Activated CD4-positive, alpha-beta memory T cell treated with anti-CD3 and anti-CD28 coated beads for 36 hours (primary cell): ENCODE measurements at places on chromosomes 7 and 10. TPM values are rescaled to one million over a fixed set of nuclear protein-coding genes. Genes with fewer than 3 reads are reported as not detected.

- DNase-seq = peak; percentile 67
Observed at GRCh38 chr10:100730725-100731406, 14.5 kb upstream of the PAX2 start.

DNA sequence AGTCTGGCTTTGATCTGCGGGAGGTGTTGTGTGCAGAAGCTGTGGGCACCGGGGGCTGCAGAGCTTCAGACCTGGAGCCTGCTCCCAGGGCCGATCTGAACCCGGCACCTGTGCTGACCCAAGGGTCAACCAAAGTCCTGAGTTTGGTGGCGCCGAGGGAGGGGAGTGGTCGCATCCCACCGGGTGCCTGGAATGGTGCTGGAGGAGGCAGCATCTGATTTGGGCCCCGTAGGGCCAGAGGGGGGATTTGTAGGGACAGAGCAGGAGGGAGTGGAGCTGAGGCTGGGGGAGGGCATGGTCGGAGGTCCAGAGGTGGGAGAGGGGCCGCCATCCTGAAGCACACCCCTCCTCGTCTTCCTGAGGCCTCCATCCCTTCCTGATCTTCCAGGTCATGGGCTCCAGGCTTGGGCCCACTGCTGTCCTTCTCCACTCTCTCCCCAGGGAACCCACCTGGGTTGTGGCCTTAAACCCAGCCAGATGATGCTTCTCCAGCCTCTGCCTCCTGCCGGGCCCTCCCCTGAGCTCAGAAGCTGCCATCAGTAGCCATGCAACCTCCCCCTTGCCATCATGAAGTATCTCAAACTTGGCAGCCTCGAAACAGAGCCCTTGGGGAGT lies 112.9 kb downstream of the LHPP start:
- no peak for DNase-seq

GRCh38 chr10:60209874-60210570 lies 179.7 kb downstream of the ANK3 start:
- DNase-seq = no peak

COL1A2 gene
- total RNA-seq = not detected

CALML5 gene
- not detected for total RNA-seq

- DNase-seq = no peak
Observed at GRCh38 chr10:126580873-126581647, 89.4 kb downstream of the C10orf90 start.

DNA sequence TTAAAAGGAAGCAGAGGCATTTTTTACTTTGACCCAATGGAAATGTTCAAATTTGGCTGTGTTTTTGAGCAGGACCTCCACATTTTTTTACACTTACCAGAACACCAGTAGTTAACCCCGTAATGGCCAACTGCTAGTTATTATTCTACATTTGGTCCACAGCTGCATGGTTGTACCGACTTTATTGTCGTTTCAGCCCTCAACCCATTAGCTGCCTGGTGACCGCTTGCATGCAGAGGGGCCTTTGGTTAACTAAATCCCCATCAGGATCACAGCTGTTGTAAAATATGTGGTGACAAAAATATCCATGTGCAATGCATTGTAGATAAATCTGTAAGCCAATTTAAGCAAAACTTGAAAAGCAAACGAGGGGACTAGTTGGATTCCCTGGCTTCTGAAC lies 342.2 kb upstream of the MEOX2 start:
- no peak for DNase-seq

- no peak for DNase-seq
Observed at GRCh38 chr7:34070511-34071323, 165.4 kb downstream of the BMPER start.

DNA sequence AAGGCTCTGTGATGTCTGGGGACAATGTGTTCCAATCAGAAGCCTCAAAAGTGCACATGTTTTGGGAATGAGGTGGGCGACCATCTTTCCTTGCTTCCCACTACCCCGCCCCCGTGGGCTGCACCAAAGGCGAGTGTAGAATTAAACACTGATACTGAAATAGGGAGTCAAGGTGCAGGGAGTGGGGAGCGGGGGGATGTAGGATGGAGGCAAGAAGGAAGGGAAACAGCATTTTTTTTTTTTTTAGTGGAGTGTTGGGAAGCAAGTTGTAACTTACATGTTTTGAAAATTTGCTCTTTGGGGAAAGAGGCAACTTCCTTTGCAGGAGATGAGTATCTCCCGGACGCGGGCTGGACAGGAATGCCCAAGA lies 484 bp upstream of the DLX5 start:
- DNase-seq = no peak

DNA sequence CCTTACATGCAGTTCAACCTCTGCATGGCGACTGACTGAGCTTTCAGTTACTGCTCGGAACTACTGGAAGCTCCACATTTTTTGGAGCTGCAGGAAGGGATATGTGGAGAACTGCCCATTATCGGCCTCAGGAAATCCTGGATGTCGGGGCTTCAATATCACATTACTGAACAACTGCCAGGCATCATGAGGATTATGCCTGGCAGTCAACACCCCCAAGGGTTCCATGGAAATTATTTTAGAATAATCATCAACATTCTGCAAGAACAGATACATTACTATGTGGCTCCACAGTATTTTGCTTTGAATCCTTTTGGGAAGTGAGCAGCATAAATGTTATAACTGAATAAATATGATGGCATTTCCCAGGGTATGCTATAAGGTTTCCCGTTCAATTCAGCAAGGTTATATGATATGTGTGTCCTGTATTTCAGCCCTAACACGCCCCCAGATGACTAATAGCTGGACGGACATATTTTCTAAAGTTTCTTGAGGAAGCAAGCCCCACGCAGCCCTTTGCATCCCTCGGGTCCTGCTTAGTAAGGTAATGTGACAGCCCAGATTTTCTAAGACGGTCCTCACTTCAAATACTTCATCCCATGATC lies 53.0 kb upstream of the OPALIN start:
- DNase-seq = no peak

GRCh38 chr10:127943336-127943910 lies 36.5 kb downstream of the PTPRE start:
- no peak for DNase-seq

- DNase-seq = no peak
Observed at GRCh38 chr7:131767591-131767990, 211.2 kb upstream of the PODXL start.

DNA sequence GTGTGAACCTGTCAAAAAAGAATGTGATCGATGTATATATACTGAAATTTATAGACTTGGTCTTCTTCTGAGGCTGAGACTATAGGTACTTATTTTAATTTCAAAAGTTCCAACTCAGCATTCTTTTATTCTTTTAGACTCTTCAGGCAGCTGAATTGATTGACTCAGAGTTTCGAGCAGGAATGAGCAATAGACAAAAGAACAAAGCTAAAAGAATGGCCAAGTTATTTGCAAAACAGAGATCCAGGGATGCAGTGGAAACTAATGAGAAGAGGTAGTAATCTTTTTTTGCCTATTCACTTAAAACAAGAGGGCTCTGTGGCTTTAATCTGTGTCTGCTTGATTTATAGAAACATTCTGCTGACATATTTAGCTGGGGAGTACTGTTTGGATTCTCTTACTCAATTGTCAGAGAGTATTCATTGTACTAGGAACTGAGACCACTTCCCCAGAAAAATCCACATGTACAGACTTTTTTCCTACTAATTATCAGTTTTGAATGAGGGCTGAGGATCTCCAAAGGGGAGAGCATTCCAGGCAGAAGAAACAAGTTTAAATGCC lies 30.1 kb downstream of the BTAF1 start:
- DNase-seq = no peak

DNA sequence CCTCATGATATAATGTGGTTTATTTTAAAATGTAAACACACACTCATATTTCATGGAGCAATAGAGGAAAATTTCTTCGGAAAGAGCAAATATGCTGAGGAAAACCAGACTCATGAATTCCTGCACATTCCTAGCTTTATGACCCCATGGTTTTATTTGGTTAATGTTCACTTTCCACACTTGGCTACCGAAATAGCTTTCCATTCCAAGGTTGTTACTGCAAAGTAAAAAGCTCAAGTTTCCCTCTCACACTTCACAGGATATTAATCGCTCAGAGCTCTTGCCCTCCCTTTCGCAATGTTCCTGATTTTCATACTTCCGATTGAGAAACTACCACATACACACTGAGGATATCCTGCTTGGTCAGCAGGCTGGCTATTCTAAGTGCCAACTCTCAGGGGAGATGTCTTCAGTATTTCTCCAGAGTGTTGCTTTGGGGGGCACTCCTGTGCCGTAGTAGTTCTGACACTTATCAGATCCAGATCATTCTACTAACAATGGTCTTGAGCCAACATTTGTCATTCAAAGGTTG lies 77.5 kb upstream of the STEAP1B start:
- DNase-seq = no peak

DNA sequence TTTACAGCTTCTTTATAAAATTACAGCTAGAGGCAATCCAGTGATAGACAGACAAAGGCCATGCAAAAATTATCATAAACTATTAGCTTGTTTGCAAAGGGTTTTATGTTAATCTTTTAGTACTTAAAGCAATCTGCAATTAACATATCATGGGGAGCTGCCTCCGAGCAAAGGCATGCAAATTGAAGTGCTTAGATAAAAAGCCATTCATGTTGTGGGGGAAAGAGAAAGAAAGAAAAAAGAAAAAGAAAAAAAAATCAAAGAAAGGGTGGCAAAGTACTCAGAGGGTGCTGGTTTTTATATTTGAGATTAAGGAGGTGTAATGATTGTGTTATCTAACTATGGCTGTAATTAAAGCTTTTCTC lies 799.5 kb downstream of the LRMDA start:
- DNase-seq = no peak

PDE1C gene
- not detected for total RNA-seq
